ENCODE measurements at places on chromosomes 2 and 18.

- DNase-seq, result no peak
Observed at GRCh38 chr2:85114586-85115330, 18.4 kb upstream of the TCF7L1 start.

GRCh38 chr18:574149-574860 lies 5.9 kb upstream of the CETN1 start:
- DNase-seq, result no peak

DNA sequence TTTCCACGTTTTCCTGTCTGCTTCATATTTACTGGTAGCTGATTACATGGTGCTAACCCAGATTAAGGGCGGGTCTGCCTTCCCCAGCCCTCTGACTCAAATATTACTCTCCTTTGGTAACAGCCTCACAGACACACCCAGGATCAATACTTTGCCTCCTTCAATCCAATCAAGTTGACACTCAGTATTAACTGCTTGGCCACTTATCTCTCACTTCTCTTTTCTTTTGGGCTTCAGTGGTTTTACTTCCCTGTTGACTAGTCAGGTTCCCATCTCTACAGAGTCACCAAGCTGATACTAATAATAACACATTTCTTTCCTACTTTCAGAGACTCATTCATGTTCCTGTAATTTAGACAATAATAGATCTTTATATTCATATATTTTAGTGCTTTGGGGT lies 302.2 kb upstream of the MAP2 start:
- no peak for DNase-seq

DNA sequence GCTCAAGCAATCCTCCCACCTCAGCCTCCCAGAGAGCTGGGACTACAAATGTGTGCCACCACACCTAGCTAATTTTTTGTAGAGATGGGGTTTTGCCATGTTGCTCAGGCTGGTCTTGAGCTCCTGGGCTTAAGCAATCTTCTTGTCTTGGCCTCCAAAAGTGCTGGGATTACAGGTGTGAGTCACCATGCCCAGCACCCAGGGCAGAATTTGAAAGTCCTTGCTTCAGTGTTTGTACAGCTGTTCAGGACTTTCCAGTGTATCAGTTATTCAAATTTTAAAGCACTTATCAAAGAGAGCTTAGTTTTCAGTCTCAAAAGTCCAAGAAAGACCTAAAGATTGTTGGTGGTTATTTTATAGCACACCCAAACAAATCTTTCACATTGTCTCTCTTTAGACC lies 43.6 kb upstream of the VPS54 start:
- DNase-seq, result peak; percentile 35

GRCh38 chr2:217711188-217711587 lies 291.6 kb downstream of the TNS1 start:
- DNase-seq, result no peak

- no peak for DNase-seq
Observed at GRCh38 chr2:178731300-178731699, 75.9 kb downstream of the TTN start.

GRCh38 chr18:79755496-79756142 lies 42.1 kb upstream of the KCNG2 start:
- no peak for DNase-seq

GRCh38 chr2:237171396-237171795 lies 85.7 kb downstream of the COPS8 start:
- no peak for DNase-seq

- DNase-seq, result no peak
Observed at GRCh38 chr2:46387292-46387691, 90.1 kb downstream of the EPAS1 start.

DNA sequence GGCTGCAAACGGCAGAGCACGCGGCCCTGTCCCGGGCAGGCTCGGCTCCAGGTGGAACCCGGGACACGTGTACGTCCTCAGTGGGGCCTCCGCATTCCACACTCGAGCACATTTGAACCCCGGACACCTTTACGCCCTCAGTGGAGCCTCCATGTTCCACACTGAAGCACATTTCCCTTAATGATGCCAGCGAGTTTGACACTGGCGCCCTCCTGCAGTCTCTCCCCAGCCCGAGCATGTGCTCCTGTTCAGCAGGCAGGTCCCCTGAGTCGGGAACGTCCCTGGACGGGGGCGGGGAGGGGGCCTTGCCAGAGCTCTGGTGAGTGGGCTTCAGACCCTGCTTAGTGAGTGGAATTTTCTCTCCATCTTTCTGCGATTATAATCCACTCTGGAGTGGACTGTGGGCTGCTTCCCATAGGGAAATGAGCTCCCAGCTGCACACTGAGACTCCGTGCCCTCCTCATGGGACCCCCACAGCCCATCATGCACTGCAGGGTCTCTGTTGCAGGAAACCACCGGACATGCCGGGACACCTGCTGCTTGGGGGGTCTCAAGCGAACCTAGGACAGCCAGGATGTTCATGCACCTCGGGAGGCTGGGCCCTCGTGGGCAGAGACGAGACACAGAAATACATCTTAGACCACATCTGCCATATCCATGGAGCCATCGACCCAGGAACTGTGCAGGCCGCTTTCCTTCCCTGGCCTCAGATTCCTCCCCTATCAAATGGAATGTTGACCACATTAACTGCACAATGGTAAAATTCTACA lies 70.3 kb upstream of the SNTG2 start:
- DNase-seq, result no peak

GRCh38 chr2:106695919-106696318 lies 190.0 kb downstream of the ST6GAL2 start:
- no peak for DNase-seq

- no peak for DNase-seq
Observed at GRCh38 chr2:8546612-8547283, 135.1 kb upstream of the ID2 start.
